ENCODE measurements at places on chromosomes 13 and 19.
A peak's percentile ranks its signal among the peaks of the same experiment; 100 is the strongest.

DNA sequence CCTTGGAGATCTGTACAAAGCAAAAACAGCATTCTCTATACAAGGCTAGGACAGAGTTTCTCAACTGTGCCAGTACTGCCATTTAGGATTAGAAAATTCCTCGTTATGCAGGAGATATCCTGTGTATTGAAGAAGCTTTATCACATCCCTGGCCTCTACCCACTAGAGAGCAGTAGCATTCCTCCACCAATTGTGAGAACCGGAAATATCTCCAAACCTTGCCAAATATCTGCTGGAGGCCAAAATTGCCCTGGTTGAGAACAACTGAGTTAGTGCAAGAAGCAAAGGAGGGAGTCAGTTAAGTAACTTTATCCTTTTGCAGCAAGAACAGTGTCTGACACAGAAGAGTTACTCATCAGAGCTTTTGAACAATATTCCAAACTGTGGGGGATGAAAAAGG lies 16.2 kb upstream of the FREM2 start:
- no peak for DNase-seq

- peak; percentile 8 for DNase-seq
Measured at GRCh38 chr19:56111601-56112312, 9.3 kb downstream of the ZNF787 start.

DNA sequence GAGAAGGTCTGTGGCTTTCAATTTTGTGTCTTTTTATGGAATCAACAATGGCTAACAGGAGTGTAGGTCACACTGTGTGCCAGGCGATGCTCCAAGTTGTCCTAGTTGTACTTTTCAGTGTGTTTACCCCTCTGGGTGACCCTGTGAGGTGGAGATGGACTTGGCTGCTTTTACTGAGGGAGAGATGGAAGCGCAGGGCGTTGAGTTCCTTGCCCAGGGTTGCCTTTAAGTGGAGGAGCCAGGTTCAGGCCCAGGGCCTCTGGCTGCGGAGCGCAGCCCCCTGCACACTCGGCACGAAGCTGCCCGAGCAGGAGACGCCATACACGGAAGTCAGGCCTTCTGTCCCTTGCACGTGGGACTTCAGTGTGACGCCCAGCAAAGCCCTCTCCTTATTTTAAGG lies 112.8 kb downstream of the RAB20 start:
- DNase-seq: no peak

DNA sequence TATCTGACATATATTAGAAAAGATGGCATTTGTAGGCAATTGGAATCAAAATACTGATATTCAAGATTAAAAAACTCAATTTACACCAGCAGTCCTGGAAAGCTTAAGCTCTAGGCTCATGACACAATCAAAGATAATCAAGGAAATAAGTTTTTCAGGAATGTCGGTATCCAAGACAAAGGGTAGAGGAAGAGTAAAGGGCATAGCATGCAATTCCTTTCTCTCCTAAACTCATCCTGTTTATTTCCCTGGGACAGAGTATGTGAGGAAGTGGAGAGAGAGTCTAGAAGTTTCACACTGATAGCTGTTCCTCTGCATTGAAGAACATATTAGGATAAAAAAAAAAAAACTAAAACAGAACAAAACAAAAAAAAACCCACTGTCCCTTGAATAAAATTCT lies 2452.1 kb downstream of the PCDH9 start:
- DNase-seq: no peak

DNA sequence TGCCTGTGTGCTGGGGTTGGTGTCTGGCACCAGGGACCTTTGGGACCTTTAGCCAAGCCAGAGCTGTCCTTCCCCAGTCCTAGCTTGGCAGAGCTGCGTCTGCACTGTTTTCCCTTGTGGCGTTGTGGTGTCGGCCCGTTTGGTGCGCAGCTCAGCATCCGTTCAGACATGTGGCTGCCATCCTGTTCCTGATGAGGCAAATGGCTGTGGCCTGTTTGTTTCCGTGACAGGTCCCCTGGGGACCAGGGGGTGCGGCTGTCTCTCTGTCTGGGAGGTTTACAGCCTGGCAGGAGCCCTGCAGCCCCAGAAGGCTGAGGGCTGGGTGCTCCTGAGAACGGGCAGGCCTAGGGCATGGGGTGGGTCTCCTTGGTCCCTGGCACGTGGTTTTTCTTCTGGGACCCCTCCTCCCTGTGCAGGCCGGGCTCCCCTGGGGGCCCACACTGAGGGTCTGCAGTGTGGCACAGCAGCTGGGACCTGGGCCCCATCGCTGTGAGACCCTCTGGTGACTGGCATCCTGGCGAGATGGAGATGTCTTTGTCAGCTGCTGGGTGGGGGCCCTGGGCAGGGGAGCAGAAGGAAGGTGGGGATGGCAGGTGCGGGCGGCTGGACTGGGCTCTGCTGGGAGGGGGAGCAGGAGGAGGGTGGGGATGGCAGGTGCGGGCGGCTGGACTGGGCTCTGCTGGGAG lies 4.0 kb downstream of the SPPL2B start:
- DNase-seq: no peak

GRCh38 chr19:55306712-55307111 lies 18.4 kb downstream of the TMEM150B start:
- DNase-seq: no peak

DNA sequence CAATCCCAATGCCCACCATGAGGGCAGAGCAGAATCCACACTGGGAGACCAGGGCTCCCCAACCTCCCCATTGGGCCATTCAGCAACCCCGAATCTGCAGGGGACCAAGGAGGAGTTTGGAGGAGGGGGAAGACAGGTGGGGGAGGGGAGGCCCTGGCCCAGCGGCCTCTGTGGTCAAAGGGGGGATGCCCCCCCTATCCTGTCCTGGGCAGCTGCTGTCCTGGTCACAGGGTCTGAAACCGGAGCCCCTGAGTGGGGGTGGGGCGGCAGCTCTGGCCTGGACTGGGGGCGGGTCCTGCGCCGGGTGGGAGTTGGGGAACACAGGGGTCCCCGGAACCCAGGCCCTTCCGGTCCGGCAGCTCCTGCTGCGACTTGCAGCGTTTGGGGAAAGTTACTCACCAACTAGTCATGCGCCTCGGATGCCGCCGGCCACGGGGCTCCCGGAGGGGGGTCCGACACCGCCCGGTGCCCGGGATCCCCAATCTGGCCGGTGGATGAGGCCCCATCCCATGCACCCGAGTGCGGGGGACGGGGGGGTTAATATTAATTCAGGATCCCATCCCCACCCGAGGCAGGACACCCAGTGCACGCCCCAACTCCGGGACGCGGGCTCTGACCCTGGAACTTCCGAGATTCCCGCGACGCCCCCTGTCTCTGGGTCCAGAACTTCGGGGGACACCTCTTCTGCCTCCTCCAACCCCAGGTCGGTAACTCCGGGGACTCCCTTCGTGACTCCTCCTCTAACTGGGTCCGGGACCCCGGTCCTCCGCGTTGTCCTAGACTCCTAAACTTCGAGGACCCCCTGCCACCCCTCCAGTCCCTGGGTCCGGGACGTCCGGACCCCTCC lies 872 bp downstream of the HOMER3 start:
- DNase-seq: no peak

DNA sequence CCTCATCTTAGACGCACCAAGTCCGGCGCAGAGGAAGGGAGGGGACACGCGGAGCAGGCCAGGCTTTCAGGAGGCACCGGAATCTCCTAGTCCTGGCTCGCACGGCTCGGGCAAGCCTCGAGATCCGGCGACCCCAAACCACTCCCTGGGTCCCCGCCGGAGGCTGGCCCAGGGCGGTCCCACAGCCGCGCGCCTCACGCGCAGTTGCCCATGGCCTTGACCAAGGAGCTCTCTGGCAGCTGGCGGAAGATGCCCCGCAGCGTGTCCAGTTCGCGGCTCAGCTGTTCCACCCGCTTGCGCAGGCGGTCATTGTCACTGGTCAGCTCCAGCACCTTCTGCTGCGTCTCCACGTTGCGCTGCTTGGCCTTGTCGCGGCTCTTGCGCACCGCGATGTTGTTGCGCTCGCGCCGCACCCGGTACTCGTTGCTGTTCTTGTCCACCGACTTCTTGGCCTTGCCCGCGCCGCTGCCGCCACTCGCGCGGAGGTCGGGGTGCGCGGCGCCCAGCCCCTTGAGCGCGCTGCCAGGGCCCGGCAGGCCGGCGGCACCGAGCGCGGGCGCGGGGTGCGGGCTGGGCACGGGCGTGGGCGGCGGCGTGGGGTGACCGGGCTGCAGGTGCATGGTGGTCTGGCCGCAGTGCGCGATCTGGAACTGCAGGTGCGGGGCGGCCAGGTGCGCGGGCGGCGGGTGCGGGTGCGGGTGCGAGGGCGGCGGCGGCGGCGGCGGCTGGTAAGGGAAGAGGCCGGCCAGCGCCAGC lies 1.0 kb downstream of the CEBPA start:
- no peak for DNase-seq

- no peak for DNase-seq
Measured at GRCh38 chr19:35068941-35069634, 27.6 kb downstream of the HPN start.

GRCh38 chr13:27258637-27259386 lies 7.5 kb downstream of the RPL21 start:
- DNase-seq: no peak

DNA sequence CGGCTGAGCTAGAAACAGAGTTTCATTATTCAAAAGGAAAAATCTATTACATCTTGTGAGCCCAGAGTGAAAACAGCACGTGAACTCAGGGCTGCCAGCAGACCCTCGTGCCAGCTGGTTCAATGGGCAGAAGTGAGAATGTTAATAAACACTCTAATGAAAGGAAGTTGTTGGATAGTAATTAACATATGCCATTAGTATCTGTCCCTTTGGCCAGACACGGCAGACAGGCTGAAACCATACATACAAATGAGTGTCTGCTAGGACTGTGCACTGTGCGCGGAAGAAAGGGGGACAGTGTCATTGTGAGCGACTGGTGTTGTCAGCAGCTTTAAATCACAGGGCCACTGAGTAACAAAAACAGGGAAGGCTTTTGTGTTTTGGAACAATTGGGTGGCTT lies 121.9 kb upstream of the TSC22D1 start:
- DNase-seq: no peak

GRCh38 chr13:46747031-46747820 lies 49.7 kb downstream of the ESD start:
- DNase-seq: no peak

DNA sequence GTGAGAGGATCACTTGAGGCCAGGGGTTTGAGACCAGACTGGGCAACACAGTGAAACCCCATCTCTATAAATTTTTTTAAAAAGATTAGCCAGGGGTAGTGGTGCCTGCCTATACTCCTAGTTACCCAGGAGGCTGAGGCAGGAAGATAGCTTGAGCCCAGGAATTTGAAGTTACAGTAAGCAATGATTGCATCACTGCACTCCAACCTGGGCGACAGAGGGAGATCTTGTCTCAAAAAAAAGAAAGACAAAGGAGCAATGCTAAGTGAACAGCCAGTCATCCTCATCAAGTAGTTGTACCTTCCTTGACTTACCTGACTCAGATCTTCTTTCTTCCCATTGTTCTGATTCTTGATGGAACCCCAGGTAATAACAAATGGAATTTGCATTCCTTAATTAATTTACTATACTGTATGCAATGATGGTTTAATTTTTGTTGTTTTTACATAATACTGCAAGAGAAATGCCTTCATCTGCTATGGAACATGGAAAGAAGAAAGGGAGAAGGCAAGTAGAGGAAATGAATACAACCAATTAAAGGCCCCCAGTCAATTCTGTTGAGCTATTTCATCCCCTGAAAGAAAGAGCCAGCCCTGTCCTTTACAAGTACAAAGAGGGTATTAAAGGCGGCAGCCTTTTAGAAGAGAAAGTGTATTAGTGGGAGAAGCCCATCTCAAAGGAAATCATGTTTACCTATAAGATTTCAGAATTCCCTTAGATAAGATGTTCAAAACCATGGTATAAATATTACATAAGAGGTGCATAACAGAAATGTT lies 316.7 kb downstream of the DIAPH3 start:
- no peak for DNase-seq

- no peak for DNase-seq
Measured at GRCh38 chr13:40251343-40252032, 415.0 kb downstream of the FOXO1 start.

DNA sequence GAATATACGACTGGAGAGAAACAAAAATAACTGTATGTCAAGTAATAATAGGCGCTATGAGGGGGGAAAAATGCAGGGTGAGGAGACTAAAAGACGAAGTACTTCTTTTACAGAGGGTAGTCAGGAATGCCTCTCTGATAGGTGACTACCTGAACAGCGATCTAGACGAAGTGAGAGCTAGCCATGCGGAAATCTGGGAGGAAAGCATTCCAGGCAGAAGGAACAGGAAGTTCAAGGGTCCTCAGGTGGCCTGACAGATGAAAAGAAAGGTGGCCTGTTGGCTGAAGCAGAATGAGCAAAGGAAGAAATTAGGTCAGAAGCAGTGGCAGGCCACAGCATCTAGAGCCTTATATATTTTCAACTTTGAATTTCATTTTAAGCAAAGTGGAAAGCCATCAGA lies 13.3 kb downstream of the ZDHHC20 start:
- DNase-seq: no peak

GRCh38 chr13:99299256-99299919 lies 7.8 kb downstream of the GPR183 start:
- no peak for DNase-seq

DNA sequence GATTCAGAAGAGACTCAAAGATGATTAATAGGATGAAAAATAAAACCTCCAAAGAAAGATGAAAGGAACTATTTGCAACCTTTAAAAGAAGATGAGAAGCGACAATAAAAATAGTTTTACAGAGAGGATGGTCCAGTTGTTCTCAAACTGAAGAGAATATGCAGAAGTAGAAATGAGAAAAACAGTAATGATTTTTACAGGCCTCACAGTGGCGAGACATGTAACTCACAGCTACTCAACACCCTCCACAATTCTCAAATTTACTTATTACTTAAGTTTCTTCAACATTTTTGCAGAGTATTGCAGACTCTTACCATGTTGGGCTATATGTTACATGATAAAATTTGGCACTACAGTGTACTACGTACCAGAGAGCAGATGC lies 20.8 kb downstream of the NUFIP1 start:
- DNase-seq: no peak

- no peak for DNase-seq
Measured at GRCh38 chr13:83151308-83151660, 731.0 kb downstream of the SLITRK1 start.

- DNase-seq: no peak
Measured at GRCh38 chr13:97904059-97904458, 49.4 kb upstream of the IPO5 start.

DNA sequence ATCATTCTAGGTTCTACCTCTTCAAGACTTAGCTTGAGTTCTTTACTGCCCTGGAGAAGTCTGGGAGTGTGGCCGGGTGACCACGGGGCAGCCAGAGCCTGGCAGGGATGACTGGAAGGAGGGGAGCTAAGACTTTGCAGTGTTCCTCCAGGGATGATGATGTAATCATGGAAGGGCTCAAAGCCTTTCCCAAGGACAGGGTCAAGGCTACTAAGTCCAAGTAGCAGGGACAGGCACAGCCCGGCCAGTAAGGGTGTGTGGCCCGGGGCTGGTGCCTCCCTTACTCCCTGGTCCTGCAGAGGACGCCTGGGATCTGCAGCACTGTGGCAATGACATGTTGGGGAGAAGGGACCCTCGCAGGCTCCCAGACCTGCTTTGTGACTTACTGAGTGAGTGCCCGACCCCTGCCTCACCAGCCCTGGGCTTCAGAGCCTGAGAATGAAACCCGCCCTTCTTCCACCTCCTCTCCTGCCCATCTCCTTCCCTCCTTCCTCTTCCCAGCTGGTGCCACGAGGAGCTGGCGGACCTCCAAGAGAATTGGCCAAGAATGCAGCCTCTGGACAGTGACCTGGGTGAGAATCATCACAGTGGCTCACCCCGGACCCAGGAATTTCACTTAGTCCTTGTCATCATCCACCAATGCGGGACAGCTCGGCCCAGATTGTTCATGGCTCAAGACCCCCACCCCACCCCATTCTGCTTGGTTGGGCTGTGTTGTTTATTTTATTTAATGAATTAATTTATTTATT lies 15.6 kb upstream of the FBXO17 start:
- DNase-seq: no peak
